Stimulated activated CD4-positive, alpha-beta T cell treated with anti-CD3 and anti-CD28 coated beads, TNF-alpha, amount 100 ng/mL, for 1 hour (primary cell): ENCODE measurements at places on chromosomes 2 and 18.

- no peak for DNase-seq
Measured at GRCh38 chr2:122739732-122740593, 984.5 kb downstream of the TSN start.

DNA sequence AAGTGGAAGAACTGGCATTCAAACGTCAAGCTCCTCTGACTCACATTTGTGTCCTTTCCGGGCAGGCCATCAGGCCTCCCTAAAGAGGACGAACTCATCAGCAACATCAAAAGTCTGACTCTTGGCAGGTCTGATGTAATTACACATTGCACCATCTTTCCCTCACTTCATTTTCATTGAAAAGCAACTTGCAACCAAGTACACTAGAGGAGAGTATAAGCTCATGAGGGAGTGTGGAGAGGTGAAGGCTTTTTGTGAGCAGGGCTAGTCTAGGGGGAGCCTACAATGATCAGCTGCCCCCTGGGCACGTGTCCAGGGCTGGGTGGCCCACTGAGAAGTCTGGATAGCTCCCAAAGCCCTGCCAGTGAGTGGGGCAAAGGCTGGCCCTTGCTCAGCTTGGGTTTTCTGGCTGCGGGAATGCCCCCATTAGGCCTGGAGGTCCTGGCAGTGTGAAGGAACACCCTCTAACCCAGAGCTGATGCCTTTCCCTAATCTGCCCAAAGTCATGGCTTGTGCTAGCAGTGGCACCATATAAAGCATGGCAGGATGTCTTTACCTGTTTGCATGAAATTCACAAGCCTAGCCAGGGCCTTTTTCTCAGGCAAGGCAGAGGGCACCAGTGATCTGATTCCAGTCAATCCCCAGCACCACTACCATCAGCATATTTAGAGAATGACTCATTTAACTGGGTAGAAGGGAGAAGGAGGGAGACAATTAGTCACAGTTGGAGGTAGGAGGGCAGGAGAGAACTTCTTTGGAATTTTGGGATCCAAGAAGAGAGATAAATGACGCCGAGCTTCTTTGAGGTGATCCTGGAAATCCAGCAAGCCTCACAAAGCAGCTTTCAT, 8.5 kb upstream of the DAW1 start:
- DNase-seq, result no peak

GRCh38 chr2:23905155-23905554, 21.8 kb downstream of the ATAD2B start:
- no peak for DNase-seq

GRCh38 chr18:9097349-9097748, 5.2 kb upstream of the NDUFV2 start:
- DNase-seq, result no peak

DNA sequence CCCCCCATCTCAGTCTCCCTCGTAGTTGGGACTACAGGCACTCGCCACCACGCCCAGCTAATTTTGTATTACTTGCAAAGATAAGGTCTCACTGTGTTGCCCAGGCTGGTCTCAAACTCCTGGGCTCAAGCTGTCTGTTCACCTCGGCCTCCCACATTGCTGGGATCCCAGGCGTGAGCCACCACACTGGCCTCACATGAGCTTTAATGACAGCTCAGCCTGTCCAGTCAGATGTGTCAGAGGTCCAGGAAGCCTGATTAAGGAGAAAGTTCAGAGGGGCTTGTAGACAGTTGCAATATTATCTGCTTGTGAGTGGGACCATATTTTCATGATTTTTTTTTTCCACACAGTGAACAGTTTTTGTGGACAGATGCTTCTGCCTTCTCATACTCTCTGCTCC, 82.0 kb downstream of the LIMS1 start:
- DNase-seq, result no peak

GRCh38 chr2:144461308-144461766, 58.6 kb downstream of the ZEB2 start:
- DNase-seq, result no peak

GRCh38 chr2:168090366-168091135, 156.8 kb downstream of the STK39 start:
- DNase-seq, result no peak

GRCh38 chr18:69985239-69985638, 37.6 kb upstream of the CD226 start:
- no peak for DNase-seq

DNA sequence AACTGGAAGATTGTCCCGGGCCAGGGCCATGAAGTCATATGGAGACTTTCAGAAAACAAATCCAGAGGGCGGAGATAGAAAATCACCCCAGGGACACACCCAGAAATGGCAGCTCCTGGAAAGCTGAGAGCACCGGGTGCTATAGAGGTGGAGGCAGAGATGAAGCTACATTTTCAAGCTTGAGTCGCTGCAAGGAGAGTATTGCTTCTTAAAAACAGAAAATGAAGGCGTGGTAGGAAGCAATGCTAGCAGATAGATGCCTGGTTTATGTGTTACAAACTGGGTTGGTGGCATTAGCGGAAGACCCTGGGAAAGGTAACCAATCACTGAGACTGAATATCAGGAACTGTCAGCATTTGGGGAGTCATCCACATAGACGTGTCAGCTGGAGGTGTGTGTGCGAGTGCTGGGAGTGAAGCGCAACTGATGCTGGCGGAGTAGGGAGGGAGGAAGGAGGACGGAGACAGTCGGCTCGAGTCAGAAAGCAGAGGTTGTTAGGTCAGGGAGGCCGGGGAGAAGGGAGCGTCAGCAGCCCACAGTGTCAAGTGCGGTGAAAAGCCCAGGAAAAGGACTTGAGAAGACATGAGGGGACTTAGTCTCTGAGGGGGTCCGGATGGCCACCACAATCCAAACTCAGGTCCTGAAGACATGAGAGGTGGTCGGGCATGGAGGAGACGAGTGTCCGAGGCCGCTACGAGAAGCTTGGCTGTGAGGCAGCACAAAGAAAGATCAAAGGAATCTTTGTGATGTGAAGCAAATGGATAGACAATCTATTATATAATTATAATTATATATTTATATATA, 45.4 kb downstream of the C18orf63 start:
- no peak for DNase-seq

GRCh38 chr2:14778015-14778414, 145.5 kb downstream of the LRATD1 start:
- no peak for DNase-seq

DNA sequence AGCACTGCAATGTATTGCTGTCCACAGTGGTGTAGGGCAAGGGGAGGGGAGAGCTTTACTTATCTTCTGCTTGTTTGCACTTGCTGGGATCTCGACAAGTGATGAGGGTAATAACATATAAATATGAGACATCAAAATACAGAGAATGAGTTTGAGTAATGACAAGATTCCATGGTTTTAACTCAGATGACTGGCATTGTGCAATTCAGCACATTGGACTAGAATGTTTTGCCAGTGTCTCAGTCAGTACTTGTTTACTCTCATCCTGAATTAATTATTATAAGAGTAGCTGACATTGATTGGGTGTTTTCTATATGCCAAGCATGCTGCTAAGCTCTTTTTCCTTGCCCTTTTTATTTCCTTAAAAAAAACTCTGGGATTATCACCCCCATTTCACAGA, 306.7 kb upstream of the MMADHC start:
- no peak for DNase-seq

GRCh38 chr2:55581874-55582547, 35.4 kb downstream of the PPP4R3B start:
- no peak for DNase-seq

- DNase-seq, result no peak
Measured at GRCh38 chr18:22309191-22309590, 108.5 kb downstream of the CTAGE1 start.

DNA sequence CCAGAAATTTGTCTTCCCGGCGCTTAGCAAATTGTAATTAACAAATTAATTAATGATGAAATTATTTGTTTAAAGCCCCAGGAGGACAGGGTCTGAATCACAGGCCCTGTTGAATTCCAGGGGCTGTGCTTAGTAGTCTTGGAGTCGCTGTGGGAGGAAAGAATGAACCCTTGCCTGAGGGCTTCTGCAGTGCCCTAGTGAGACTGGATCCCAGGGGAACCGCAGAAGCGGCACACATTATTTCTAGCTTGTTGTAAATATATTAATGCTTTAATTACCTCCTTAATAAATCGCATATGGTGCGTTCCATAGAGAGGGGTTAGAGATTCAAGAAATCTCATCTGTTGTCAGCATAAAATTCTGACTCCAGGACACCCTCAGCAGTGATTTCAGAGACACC, 235.4 kb downstream of the CELF4 start:
- DNase-seq, result no peak

DNA sequence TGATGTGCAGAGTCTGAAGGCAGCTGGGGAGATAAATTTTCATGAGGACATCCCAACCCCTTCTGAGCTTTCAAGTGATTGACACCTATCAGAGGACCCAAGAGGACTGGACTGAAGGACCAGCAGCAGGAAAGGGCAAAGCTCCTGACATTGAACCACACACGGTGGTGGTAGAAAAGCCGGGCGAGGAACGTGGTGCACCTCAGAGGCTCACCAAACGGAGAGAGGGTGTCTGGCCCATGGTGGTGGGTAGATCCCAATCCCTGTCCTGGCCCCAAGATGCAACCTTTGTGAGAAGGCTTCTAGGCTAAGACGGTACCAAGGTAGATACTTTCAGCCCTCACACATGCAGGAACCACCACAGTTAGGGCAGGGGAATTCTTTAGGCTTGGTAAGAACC, 52.1 kb downstream of the FRZB start:
- no peak for DNase-seq

GRCh38 chr2:33552758-33553461, 46.2 kb downstream of the FAM98A start:
- DNase-seq, result no peak

DNA sequence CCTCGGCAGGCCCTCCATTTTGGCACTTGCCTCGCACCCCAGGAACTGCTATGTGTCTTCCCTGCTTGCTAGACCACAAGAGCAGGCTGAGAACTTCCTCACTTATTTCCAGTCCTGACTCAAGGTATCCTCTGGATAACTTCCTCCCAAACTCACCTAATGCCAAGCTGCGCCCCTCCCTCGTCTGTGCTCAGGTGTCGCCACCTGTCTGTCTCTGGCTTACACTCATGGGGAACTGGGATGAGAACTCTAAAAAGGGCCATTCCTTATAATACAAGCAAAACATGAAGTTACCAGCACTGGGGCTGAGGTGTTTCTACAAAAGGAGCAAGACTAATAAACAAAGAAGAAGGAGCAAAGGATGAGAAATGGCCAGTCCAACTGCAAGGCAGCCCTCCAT, 191.5 kb upstream of the RMP24 start:
- DNase-seq, result no peak

GRCh38 chr2:196167666-196168065, 3.7 kb downstream of the STK17B start:
- no peak for DNase-seq

GRCh38 chr18:59610546-59611140, 86.6 kb downstream of the CCBE1 start:
- DNase-seq, result no peak

DNA sequence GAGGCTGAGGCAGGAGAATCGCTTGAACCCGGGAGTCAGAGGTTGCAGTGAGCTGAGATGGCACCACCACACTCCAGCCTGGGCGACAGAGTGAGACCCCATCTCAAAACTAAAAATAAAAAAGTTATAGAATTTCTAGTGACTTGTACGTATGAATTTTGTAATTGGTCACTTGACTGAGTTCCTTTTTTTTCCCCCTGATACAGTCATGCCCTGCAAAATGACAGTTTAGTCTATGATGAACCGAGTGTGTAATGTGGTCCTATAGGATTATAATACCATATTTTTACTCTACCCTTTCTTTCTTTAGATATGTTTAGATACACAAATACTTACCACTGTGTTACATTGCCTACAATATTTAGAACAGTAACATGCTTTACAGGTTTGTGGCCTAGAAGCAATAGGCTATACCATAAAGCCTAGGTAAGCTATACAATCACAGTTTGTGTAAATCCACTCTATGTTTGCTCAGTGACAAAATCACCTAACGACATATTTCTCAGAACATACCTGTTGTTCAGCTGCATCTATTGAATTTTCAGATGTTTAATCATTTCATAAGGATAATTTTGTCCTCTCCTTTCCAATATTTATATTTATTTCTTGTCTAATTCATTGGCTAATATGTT, 25.4 kb downstream of the SOCS6 start:
- no peak for DNase-seq

DNA sequence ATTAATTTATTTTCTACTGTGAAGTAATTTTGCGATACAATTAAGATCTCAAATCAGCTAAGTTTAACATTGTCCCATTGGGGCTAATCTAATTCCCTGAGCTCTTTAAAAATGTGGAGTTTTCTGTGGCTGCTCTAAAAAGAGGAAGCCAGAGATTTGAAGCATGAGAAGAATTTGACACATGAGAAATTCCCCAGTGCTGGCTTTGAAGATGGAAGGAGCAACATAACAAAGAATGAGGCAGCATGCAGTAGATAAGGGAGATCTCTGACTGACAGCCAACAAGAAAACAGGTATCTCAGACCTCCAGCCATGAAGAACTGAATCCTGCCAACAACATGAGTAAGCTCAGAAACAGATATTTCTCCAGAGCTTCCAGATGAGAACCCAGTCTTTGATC, 308.4 kb downstream of the ZNF804A start:
- DNase-seq, result no peak

GRCh38 chr2:222272446-222273015, 26.3 kb downstream of the PAX3 start:
- DNase-seq, result no peak
